RPMI7951 (cell line): ENCODE measurements at places on chromosomes 16 and 17.
A peak's percentile ranks its signal among the peaks of the same experiment; 100 is the strongest.

- DNase-seq, result no peak
Measured at GRCh38 chr16:7946142-7946541, 613.5 kb downstream of the RBFOX1 start.

GRCh38 chr17:36482611-36483504 lies 3.6 kb upstream of the ZNHIT3 start:
- peak; percentile 70 for DNase-seq

GRCh38 chr17:7836596-7837407 lies 2.8 kb downstream of the KDM6B start:
- peak; percentile 86 for DNase-seq

DNA sequence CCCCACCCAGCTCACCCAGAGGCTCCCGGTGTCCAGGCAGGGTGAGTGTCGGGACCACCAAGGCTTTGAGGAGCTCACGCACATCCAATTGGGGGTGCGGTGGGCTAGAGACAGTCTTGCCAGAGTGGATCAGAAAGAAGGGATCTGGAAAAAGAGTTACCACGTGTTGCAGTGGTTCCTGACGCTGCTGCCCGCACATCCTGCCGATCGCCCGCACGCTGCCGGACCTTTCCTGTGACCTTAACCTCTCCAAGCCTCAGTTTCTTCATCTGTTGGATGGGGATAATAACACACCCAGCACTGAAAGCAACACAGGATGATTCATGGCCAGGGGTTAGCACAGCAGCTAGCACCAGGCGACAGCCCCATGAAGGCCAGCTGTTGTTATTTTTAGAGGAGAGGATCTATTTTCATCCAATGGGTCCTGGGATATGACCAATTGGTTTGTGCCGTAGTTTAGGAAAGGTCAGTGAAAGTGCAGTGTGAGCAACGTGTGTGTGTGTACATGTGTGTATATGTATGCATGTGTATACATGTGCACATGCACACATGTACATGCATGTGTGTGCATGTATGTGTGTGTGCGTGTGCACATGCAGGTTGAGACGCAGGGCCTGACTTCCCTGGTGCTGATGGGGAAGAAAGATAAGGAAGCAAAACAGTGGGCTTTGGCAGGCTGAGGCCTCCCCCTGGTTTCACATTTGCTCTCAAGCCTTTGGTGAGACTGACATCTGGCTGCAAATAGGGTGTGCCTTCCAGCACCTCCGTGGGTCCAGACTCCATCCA lies 2.5 kb downstream of the ITGAX start:
- DNase-seq, result no peak

DNA sequence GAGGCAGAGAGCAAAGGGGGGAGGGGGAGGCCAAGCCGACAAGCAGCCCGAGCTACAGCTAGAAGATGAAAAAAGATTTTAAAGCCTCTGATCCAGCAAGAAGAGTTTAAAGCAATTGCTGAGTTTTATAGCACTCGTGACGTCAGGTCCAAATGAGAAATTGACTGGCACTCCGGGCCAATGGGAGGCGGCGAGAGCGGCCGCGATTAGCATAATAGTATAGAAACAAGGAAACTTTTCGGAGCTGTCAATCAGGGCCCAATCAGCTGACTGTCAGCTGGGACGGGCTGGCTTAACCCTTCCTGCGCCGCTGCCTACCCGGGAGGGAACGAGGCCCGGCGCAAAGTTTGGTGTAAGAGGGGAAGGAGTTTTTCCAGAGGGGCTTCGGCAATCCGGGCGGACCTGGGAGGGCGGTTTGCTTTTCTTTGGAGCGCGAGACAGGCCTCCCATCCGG lies at the start of gene MAF:
TSS of gene MAF (minus strand) at position 100 of the 454 bp plus-strand sequence. CDS start 835 bp downstream, outside the sequence.
- DNase-seq, result peak; percentile 77

GRCh38 chr16:79159261-79160049 lies 441.1 kb downstream of the MAF start:
- no peak for DNase-seq

DNA sequence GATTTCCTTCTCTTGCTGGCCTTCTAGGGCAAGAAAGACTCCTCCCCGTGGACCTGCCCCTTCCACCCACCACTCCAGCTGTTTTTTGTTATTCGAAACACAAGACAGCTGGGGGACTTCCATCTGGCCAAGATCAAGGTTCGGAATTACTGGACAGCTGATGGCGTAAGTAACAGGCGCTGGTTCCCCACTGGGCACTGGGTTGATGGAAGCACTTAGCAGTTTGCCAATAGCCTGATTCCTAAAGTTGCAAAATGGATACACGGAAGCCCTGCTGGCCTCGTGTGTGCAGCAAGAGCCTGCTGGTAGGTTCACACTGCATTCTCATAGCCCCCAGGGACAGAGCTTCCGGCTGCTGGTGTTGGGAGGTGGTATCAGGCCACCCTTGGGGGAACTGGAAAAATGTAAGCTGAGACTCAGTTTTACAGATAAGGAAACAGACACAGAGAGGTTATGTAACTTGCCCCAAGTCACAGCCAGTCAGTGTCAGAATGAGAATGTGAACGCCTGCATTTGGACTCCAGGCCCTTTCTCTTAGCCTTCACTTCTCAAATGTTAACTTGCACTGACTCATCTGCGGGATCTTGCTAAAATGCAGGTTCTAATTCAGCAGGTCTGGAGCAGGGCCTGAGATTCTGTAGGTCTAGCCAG lies 171.7 kb downstream of the KATNIP start:
- DNase-seq, result no peak

DNA sequence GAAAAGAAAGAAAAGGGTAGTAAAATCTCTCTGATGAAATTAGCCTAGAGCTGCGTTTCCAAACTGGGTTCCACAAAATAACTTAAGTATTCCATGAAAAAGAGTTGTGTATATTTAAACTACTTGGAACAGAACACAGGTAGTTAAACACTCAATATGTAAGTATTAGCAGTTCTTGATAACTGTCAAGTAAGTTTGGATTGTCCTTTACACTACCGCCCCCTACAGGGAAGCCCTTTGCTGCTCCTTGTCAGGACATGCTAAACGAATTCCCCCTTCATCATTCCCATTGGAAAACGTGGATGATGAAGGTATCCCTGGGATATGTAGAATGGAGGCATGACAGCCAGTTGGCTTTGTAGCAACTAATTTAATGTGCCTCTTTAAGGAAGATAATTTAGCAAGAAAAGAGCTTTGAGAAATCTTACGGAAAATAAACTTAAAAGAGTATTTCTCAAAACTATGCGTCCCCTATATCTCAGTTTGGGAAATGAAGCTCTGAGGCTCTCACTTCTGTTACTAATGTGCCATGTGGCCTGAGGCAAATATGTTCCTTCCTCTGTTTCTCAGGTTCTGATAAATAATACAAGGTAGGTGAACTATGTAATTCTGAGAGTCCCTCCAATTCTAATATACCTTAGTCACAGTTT lies 18.8 kb downstream of the NCBP3 start:
- peak; percentile 54 for DNase-seq

GRCh38 chr16:55811811-55812210 lies 21.1 kb downstream of the CES1 start:
- no peak for DNase-seq

DNA sequence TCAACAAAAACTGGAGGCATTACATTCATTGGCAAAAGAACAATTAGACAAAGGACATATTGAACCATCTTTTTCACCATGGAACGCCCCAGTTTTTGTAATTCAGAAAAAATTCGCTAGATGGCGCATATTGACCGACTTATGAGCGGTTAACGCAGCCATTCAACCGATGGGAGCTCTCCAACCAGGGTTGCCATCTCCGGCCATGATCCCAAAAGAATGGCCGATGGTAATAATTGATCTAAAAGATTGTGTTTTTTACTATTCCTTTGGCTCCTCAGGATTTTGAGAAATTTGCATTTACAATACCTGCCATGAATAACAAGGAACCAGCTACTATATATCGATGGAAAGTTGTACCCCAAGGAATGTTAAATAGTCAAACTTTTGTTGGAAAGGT lies 21.4 kb downstream of the ALOX15B start:
- DNase-seq, result peak; percentile 61

GRCh38 chr16:73011926-73012325 lies 36.0 kb downstream of the ZFHX3 start:
- no peak for DNase-seq

DNA sequence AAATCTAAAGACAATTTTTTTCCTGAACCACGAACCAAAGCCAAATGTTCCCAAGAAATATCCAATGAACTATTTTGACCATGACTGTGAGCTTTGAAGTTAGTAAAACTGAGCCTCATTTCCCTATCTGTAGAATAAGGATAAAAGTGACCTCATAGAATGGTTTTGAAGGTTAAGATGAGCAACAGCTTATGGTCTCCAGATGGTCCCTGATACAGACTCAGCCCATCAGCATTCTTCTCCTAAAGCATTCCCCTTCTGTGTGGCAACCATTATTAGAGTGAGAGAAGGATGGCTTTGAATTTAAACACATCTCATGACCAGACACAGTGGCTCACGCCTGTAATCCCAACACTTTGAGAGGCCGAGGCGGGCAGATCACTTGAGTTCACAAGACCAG lies 70.1 kb downstream of the COPRS start:
- DNase-seq, result peak; percentile 54

- DNase-seq, result no peak
Measured at GRCh38 chr16:86052926-86053325, 154.0 kb downstream of the IRF8 start.

GRCh38 chr16:56948234-56948633 lies 13.5 kb upstream of the CETP start:
- DNase-seq, result no peak

DNA sequence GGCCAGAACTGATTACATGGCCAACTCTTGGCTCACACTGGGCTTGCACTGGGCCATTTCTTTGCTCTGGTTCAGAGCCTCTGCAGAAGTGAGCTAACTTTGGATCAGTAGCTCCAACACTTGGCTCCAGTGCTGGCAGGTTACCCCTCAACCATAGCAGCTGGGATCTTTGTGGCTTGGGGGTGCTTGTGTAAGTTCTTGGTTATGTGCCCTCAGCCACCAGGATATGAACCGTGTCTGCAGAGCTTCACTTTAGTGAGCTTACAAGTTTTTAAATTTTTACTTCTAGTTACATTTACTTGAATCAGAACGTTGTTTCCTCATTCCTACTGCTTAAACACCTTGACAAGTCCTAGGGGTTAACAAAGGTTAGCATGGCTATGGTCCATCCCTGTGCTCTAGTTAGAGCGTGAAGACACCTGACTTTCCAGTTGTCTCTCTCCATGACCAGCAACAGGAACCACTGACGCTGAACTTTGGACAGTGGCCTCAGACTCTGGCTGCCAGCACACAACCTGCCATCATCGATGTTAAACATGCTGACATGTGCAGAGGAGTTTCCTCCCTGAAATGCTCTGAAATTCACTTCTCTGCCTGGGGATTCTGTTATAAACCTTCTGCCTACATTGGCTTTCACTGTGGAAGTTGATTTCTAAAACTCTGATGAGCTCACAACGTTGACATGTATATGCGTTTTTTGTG lies 4.1 kb downstream of the PDF start:
- no peak for DNase-seq
